ENCODE measurements at places on chromosomes 12 and 14.

- DNase-seq = no peak
These were observed 161.1 kb upstream of the TRHDE start for GRCh38 chr12:72110937-72111650.

GRCh38 chr14:96191353-96191752 is 13.3 kb upstream of the BDKRB2 start:
- no peak for DNase-seq

- DNase-seq = no peak
These were observed 2.7 kb downstream of the OTX2 start for GRCh38 chr14:56807386-56808109.

DNA sequence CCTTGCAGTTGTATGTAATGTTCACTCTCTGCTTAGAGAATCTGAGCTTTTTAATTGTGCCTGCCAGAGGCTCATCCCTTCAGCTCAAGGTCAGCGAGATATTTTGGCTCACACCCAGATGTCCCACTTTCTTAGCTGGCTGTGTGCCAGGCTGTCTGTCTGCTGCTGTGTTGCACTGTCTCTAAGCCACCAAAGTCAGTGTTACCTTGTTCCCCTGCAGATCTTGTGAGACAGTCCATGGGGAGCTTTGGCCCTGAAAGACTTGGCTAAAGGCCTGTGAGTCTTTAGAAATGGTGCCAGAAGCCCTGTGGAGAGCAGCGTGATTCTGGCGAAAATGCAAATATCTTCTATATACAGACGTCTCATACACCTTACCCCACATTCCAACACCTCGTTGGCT is 293.7 kb downstream of the TTC6 start:
- DNase-seq = no peak

GRCh38 chr12:15230751-15231150 is 9.5 kb upstream of the RERG start:
- DNase-seq = no peak

DNA sequence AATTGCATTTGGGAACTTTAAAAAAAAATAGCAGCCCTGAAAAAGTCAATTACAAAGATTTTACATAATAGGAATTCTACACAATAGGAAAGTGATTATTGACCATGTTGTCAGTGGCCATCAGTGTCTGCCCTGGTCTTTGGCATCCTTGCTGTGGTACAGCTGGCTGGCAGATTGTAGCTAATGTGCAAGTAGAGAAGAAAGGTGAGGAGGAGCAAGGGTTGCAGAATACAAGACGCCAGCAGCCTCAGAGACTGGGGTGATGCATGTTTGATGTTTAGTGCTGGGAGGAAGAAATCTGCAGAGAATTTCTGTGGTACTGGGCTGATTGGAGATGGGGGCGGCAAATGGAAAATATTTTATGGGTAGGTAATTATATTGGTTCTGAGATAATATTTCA is 322.9 kb downstream of the TMEM117 start:
- no peak for DNase-seq

DNA sequence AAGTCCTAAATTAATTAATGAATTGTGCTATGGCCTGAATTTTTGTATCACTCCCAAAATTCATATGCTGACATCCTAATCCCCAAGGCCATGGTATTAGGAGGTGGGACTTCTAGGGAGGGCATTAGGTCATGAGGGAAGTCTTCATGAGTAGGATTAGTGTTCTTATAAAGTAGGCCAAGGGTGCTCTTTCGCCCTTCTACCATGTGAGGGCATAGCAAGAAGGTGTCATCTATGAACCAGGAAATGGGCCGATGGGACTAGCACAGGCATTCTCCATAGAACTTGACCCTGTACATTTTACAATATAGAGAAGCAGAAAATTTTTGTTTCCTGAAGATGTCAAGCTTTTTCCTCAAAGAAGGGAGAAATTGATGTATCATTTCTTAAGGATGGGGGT is 12.5 kb downstream of the SYT10 start:
- DNase-seq = no peak

- DNase-seq = no peak
These were observed 27.3 kb downstream of the SPRING1 start for GRCh38 chr12:116710370-116711150.

DNA sequence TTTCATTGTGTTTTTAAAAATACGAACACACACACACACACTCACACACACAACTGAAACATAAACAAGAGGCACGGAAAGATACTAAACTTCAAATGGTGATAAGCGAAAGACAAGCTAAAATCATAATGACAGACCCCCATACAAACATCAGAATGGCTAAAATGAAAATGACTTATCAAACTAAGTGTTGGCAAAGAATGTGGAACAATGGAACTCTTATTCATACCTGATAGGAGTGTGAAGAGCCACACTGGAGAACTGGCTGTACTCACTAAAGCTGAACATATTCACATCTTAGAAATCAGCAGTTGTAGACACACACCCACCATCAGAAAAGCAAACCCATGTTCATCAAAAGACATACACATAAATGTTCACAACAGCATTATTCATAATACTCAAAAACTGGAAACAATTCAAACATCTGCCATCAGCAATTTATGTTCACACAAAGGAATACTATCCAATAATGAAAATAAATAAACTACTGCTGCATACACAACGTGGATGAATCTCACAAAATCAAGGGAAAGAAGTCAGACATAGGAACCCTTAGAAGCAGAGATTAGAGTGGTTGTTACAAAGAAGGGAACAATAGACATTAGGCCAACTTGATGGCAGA is 11.8 kb downstream of the STXBP6 start:
- no peak for DNase-seq

- no peak for DNase-seq
These were observed 6.2 kb downstream of the CHST11 start for GRCh38 chr12:104462931-104463339.

- no peak for DNase-seq
These were observed 209.8 kb downstream of the PELI2 start for GRCh38 chr14:56328021-56328420.

- no peak for DNase-seq
These were observed 156.8 kb upstream of the PDE3A start for GRCh38 chr12:20211541-20211940.

- DNase-seq = no peak
These were observed 17.6 kb downstream of the BATF start for GRCh38 chr14:75539561-75540478.

- DNase-seq = no peak
These were observed 26.8 kb downstream of the RFLNA start for GRCh38 chr12:124321556-124322270.

- DNase-seq = no peak
These were observed 143.3 kb upstream of the BCL2L14 start for GRCh38 chr12:11927286-11927935.

- DNase-seq = no peak
These were observed 138.4 kb upstream of the DCN start for GRCh38 chr12:91320999-91321398.

- DNase-seq = no peak
These were observed 210.1 kb upstream of the DAAM1 start for GRCh38 chr14:58978343-58978742.

DNA sequence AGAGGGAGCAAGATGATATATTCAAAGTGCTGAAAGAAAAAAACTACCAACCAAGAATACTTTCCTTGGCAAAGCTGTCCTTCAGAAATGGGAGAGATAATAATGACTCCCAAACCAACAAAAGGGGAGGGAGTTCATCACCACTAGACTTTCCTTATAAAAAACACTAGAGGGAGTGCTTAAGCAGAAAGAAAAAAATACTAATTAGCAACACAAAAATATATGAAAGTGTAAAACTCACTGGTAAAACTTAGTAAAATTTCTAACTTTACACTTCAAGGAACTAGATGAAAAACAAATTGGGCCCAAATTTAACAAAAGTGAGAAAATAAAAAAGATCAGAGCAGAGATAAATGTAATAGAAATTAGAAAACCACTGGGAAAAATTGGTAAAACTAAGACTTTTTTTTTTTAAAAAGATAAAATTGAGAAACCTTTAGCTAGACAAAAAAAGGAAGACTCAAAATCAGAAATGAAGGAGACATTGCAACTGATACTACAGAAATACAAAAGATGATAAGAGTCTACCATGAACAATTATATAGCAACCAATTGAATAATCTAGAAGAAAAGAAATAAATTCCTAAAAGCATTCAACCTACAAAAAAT is 60.4 kb upstream of the FAR2 start:
- DNase-seq = no peak

- DNase-seq = no peak
These were observed 24.6 kb downstream of the FAM222A start for GRCh38 chr12:109738209-109738608.

GRCh38 chr14:89171168-89171567 is 245.9 kb downstream of the FOXN3 start:
- DNase-seq = no peak

DNA sequence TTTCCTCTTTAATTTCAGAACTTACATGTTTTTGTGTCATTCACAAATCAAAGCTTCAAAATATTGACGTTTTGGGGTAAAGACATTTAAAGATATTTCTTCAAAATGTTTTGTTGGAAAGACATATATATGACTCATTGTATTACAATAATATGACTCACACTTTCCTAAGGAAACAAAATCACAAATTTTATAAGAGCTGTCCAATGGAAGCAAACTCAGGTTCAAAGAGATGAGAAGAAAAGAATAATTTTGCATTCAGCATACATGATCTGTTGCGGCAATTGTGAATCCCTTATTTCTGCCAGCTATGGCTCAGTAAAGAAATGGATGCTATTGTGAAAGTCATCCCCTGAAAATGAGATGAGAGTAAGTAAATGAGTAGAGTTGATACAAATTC is 82.7 kb downstream of the GRIP1 start:
- no peak for DNase-seq

DNA sequence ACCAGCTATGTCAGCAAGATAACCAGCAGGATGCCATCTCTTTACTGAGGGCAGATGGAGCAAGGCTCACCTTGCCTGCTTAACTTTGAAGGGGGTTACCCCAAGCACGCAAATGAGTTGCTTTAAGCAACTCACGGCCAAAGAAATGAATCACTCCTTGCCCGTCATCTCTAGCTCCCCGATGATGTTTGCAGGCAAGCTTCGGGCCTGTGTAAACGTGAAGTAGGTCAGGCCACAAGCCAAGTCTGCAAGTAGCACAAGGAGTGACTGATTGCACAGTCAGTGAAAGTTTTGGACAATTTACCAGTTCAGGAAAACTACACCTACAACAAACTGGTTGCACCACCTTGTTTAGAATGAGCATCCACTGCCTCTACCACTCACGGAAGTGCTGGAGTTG is 699.7 kb upstream of the TBX3 start:
- DNase-seq = no peak

GRCh38 chr14:73492043-73492552 is 1.4 kb downstream of the RIOX1 start:
- no peak for DNase-seq

- no peak for DNase-seq
These were observed 127.1 kb upstream of the CNTN1 start for GRCh38 chr12:40565029-40565633.

DNA sequence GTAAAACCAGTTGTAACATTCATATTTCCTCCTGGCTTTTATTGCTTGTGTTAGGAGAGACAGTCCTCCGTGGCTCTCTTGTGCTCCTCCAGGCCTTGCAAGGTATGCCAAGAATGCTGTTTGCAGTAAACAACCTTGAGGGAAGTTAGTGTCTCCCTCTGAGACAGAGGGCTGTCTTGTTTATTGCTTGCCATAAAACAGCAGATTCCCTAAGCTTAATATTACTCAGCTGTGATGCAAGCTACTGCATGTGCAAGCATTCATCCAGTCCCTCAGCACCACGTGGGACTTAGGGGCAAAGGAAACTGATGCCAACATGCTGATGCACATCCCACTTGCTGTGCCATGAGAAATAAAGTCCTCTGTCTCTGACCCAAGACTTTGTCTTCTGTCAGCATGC is 6.6 kb downstream of the POMT2 start:
- no peak for DNase-seq

DNA sequence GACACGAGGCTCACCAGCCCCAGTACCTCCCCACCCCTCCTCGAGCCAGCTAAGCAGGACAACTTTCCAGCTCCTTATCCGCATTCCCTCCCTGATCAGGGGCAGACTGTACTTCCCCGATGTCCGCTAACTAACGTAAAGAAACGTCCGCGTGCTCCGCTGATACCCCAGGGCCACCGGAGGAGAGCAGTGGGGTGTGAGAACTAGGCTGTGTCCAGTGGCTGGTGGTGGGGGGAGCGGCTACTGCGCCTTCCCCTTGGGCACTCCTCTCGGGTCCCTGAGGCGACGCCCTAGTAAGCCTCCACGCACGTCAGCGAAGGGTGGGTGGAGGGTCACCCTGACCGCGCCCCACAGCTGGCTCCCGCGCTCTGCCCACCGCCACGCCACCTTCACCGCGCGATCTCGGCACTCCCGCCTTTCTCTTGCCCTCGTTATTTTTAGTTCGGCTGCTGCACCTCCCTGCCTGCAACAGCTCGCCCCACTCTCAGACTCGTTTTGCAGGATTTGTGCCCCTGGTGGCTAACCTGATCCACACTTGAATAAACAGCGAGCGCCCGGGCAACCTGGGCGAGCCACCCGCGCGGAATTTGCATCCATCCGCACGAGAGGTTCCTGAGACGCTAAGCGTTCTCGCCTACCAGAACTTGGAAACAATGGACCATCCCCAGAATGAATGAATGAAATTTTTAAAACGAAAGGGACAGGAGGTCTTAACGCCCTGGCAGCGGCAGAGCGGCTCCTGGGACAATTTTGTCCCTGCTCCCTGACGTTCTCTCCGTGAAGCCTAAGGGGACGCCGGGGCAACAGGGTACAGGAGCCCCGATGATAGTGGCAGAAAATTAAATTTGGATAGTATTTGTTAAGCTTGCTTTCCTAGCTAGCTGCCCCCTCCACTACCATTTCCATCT is 6.9 kb upstream of the BMP4 start:
- no peak for DNase-seq

DNA sequence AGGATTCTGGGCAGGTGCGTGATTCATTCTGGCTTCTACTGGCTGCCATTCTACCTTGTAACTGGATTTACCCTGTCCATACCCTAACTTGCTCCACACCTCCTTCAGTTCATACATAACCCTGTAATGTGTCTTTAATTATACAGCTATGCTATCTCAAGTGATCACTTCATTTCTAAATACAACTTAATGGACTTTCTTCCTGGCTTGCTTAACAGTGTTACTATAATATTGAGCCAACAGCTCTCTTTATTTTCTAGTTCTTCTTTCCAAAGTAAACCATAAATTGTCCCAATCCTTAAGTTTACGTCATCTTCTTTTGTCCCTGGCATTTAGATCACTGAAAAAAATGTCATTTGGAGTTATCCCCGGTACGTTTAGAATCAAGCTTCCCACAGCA is 75.9 kb upstream of the KCNJ8 start:
- DNase-seq = no peak

GRCh38 chr12:124369055-124369826 is 74.3 kb downstream of the RFLNA start:
- no peak for DNase-seq

DNA sequence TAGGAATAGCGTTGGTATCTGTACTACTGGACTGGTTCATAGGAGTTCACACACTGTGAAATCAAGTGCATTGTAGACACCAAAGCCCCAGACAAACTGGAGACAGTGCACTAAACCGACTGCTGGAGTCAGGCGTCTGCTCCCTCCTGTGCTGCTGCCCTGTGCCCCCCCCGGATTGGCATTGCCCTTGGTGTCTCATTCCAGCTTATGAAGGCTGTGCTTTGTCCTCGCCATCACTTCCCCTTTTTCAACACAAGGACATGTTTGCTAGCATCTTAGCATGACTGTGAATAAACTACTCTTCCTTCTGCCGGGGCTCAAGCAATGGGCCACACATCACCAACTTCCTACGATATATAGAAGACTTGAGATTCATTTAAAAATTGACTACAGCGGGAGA is 84.0 kb downstream of the TMCC3 start:
- DNase-seq = no peak

- DNase-seq = no peak
These were observed 148.8 kb downstream of the ZFP36L1 start for GRCh38 chr14:68644101-68644500.

GRCh38 chr12:32499048-32499447 is 99.7 kb downstream of the FGD4 start:
- DNase-seq = no peak
